Lower leg skin (tissue), 4 donors: ENCODE measurements at places on chromosomes 1 and 21. TPM values are rescaled to one million over a fixed set of nuclear protein-coding genes. Genes with fewer than 3 reads are reported as not detected.

DNA sequence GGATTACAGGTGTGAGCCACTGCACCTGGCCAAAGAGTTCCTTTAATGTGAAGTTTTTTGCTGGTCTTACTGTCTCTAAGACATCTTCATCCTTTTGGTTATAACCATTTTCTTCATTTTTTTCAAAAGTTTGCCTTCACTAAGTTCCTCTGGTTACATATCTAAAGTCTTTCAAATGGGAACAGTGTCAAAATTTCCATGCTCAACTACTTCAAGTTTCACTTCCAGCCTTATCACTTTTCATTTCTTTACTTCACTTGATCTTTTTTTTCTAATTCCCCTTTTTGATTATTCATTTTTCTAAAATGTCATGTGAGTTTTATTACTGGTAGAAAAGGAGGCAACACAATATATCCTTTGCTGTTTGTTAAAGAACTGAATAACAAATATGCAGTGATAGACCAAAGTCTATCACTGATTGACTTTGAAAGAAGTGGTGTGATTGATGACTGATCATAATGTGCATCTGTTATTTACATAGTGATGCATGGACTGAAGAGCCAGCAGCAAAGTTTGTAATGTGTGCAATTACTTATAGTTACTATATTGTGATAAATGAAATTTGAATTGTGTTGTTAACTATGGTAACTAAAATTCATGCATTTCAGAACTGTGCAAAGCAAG, 16.0 kb upstream of the ZFYVE9 start:
- no peak for DNase-seq

The ARHGEF16 gene
- total RNA-seq = 11.2 TPM

The COL8A2 gene
- 9.8 TPM for total RNA-seq

- no peak for DNase-seq
Observed at GRCh38 chr1:67307251-67308060, at the start of gene IL12RB2. Gene IL12RB2, plus strand, starts transcription at chr1:67307873. Its CDS starts 12,496 bp downstream, at chr1:67320369.

The BEND5 gene
- 2.5 TPM for total RNA-seq

- no peak for DNase-seq
Observed at GRCh38 chr1:8427493-8427892, 109.6 kb downstream of the SLC45A1 start.

The LRRC8B gene
- 26.2 TPM for total RNA-seq

The KRTAP13-3 gene
- total RNA-seq = not detected

DNA sequence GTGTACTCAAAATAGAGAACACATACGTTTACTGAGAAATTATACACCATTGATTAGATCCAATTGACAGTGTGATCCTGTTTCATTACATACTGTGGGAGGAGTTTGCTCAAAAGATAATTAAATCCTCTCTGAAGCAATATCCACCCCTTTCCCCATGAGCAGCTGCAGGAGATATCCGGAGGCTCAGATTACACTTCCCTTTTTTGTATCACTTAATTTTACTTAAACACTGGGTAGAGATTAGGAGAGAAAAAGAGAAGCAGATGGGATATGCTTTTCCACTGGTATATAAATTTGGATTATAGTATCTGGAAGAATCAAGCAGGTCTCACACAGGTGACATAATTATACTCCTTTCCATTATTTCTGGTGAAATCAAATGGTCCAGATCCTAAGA, 333.3 kb upstream of the ZRANB2 start:
- DNase-seq = no peak

The HCRTR1 gene
- total RNA-seq = not detected
